Upper lobe of left lung (tissue), 6 donors: ENCODE measurements at places on chromosomes 1 and 21.

DNA sequence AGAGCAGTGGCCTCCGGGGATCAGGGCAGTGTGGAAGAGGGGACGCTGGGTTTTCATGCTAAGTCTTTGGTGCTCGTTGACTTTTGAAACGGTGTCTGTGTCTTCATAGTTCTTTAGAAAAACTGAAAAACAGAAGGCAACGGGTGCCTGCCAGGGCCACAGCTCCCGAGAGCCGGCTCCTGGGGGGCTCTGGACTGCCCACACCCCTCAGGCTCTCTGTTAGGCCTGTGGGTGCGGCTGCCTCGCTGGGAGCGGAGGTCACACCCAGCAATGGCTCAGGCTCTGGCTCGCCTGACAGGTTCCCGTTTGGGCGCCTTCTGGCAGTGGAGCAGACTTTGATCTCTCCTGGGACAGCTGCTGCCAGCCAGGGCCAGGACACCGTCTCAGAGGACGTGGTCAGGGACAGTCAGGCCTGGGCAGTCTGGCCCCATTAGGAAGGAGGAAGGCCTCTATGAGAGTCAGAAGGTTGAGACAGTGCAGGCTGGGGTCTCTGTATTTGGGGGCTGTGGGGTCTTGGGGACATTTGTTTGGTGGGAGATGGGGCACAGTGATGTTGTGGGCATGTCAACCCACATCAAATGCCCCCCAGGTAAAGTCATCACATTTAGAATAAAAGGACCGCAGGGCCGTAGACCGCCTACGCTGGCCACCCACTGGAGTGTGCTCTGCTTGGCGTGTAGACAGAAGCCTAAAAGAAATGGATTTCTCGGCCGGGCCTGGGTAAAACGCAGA lies 5.6 kb downstream of the ARHGEF16 start:
- no peak overlapping the region for H3K27ac ChIP-seq
- no peak for DNase-seq
- no peaks in the 10 kb centered on the region for H3K27me3 ChIP-seq

DNA sequence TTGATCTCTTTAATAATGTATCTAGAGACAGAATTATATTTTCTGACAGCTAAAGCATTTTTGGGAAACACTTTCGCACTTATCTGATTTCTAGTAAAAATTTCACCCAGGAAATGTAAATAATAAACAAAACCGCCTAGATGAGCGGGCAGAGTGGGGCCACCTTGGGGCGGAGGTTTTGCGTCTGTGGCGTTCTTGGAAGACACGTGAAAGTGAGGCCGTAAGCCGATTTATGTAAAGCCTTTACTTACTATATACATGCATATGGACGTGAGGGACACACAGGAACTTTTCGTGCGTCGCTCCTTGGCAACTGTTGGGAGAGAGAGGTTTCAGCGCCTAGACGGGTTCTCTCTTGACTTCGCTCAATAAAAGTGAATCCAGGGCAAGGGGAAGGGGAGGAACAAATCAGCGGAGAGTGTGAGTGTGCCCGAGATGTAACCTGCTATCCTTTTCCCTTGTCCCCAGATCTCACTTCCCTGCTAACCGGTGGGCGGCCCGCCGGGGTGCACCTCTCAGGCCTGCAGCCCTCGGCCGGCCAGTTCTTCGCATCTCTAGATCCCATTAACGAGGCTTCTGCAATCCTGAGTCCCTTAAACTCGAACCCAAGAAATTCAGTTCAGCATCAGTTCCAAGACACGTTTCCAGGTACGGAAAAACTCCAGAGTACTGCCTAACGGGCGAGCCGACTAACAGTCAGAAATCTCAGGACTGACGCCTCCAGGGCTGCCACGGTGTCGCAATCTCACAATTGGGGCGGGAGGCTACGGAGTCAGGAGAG lies 1.7 kb downstream of the HLX start:
- H3K27ac ChIP-seq, result peak overlapping the region; percentile 99
- peak overlapping the region; percentile 63 for H3K4me3 ChIP-seq
- peaks cover 6% of the 10 kb centered on the region for H3K27me3 ChIP-seq
- H3K36me3 ChIP-seq, result peaks cover 17% of the 10 kb centered on the region

DNA sequence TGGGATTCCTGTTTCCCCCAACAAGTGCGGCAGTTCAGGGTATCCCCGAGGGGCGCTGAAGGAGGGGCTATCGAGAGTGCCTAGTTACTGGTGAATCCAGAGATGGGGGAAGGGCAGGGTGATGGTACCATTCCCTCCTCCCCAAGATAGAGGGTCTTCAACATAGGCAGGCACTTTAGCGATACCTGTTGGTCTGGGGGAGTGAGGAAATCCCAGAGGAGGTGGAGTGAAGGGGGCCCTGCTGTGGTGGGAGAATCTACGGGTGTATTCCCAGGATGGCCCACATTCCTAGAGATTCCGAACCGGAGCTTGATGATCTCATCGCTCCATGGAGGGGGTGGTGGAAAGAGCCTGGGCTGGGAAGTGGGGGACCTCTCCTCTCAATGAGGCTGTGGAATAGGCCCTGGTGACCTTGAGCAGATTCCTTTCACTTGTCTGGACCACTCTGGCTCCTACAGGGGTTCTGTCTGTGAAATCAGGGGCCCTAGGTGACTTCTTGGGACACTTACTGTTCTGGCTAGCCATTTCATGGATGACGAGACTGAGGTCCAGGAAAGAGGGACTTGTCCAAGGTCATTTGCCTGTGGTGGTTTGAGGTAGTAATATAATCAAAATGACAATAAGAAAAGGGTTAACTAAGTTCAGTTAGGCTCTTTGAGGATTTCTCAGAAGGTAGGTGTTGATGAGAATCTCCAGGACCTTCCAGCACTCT lies 52.7 kb upstream of the SYNC start:
- H3K4me3 ChIP-seq, result peak overlapping the region; percentile 76
- no peaks in the 10 kb centered on the region for H3K27me3 ChIP-seq
- H3K27ac ChIP-seq, result peak overlapping the region; percentile 63
- DNase-seq, result no peak

DNA sequence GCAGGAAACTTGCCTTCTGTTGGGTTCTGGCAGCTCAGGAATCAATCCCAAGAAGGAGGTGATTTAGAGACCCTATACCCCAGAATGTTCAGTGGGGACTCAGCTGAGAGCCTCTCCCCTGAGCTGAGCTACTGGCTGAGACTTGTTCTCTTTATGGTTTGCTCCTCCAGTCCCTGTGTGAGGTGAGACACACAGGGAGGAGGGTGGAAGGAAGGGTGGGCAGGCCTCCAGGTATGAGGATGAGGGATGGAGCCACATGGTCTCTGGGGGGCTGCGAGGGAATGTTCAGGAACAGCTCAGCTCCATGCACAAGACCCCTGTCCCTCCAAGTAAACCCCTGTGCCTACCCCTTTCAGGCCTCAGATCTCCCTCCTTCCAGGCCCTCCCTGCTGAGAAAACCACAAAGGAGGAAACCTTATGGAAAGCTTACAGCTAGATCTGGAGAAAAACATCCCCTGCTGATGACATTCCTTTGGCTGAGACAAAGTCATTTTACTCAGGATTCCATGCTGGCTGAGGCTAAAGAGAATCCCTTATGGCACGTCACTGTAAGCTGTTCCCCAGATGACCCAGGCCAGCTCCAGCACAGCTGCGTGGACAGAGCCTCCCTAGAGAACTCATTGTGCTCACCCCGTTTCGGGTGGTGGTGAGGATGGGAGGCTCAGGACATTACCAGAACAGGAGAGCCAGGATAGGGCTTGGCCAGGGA lies 91.5 kb upstream of the IPO9 start:
- H3K36me3 ChIP-seq, result no peaks in the 10 kb centered on the region
- peaks cover 15% of the 10 kb centered on the region for H3K4me1 ChIP-seq
- DNase-seq, result no peak
- H3K27me3 ChIP-seq, result peaks cover 4% of the 10 kb centered on the region

- no peak overlapping the region for H3K4me3 ChIP-seq
- H3K4me1 ChIP-seq, result no peaks in the 10 kb centered on the region
- H3K36me3 ChIP-seq, result no peaks in the 10 kb centered on the region
- H3K27ac ChIP-seq, result no peak overlapping the region
Observed at GRCh38 chr1:47423872-47424271, 7.8 kb downstream of the FOXE3 start.

DNA sequence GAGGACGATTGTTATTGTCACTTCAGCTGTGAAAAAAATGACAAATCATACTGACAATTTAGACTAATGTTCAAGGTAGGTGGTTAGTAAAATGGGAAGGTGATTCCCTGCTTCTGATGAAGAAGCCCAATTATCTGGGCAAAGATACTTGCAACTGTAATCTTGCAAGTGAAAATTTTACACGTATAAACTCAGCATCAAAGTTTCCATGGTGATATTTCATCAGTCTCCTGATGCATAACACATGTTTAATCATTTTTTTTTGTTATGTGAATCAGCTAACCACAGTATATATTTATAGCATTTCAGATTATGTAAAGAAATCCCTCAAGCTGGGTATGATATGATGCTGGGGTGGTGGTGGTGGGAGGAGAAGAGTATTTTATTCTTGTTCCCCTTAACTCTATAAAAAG lies 16.4 kb upstream of the KCNK1 start:
- H3K4me1 ChIP-seq, result no peaks in the 10 kb centered on the region
- DNase-seq, result no peak
- H3K27me3 ChIP-seq, result no peaks in the 10 kb centered on the region
- H3K36me3 ChIP-seq, result no peaks in the 10 kb centered on the region
- no peak overlapping the region for H3K27ac ChIP-seq

DNA sequence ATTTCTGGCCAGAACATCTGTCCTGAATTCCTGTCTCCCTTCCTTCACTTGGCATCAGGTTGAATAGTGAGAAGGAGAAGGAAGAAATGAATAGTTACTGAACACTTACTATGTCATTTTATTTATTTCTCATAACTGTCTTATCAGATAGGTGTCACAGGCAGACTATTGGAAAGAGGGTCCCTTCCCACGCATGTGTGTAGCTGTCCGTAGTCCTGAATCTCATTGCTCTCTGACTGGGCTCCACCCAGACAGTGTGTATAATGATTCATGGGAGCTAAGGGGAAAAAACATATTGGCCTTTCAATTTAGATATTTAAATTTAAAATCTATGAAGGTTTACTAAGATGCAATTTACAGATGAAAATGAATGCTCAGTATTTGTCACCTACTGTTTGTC lies 86.1 kb downstream of the OMA1 start:
- no peak overlapping the region for H3K4me3 ChIP-seq
- H3K36me3 ChIP-seq, result no peaks in the 10 kb centered on the region
- no peak overlapping the region for H3K27ac ChIP-seq
- no peaks in the 10 kb centered on the region for H3K27me3 ChIP-seq

DNA sequence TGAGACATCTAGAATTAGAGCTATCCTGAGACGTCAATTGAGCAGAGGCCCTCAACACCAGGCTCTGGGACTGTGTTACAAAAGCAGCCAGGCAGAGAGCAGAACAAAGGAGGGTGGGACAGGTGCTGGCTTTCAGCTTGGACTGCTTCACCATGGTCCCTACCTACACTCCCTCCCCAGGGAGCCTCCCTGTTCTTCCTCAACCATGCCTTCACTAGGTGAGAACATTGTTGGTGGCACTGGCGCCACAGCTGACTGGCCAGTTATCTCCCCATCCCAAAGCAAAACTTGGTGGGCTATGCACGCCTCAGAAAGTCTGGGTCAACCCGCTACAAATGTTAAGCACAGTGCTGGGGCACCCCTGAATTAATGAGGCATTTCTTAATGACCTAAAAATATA lies 87.8 kb downstream of the NMNAT2 start:
- no peaks in the 10 kb centered on the region for H3K36me3 ChIP-seq
- peaks cover 7% of the 10 kb centered on the region for H3K4me1 ChIP-seq
- H3K27ac ChIP-seq, result no peak overlapping the region

GRCh38 chr1:77316966-77317365 lies 35.1 kb downstream of the AK5 start:
- H3K36me3 ChIP-seq, result no peaks in the 10 kb centered on the region
- DNase-seq, result no peak
- no peaks in the 10 kb centered on the region for H3K4me1 ChIP-seq
- no peaks in the 10 kb centered on the region for H3K27me3 ChIP-seq

- H3K4me3 ChIP-seq, result no peak overlapping the region
- H3K4me1 ChIP-seq, result no peaks in the 10 kb centered on the region
- H3K27ac ChIP-seq, result no peak overlapping the region
- no peaks in the 10 kb centered on the region for H3K36me3 ChIP-seq
Observed at GRCh38 chr21:44530903-44531605, 8.9 kb downstream of the KRTAP10-1 start.

- H3K4me3 ChIP-seq, result no peak overlapping the region
- no peaks in the 10 kb centered on the region for H3K4me1 ChIP-seq
- no peaks in the 10 kb centered on the region for H3K36me3 ChIP-seq
- no peak overlapping the region for H3K27ac ChIP-seq
- no peak for DNase-seq
Observed at GRCh38 chr1:104878203-104878909, 1128.7 kb downstream of the AMY1C start.

DNA sequence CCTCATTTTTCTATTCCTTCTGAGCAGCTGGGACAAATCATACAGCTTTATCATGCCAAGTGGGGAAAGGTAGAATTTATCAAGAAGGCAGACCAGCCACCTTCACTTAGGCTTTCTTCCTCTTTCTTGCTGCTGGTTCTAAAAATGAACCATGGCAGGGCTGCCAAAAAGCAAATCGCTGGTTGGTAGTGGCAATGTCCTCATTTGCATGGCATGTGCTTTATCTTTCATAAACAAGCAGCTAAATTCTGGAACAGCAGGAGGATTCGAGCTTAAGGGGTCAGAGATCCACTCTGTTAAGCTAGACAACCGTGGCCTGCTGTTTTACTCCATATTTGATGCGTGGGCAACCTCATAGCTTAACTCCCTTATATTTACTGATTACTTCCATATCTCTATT lies 91.3 kb downstream of the RPE65 start:
- H3K36me3 ChIP-seq, result no peaks in the 10 kb centered on the region
- H3K4me1 ChIP-seq, result peaks cover 4% of the 10 kb centered on the region
- no peak overlapping the region for H3K4me3 ChIP-seq
- no peaks in the 10 kb centered on the region for H3K27me3 ChIP-seq
- no peak for DNase-seq
- no peak overlapping the region for H3K27ac ChIP-seq

DNA sequence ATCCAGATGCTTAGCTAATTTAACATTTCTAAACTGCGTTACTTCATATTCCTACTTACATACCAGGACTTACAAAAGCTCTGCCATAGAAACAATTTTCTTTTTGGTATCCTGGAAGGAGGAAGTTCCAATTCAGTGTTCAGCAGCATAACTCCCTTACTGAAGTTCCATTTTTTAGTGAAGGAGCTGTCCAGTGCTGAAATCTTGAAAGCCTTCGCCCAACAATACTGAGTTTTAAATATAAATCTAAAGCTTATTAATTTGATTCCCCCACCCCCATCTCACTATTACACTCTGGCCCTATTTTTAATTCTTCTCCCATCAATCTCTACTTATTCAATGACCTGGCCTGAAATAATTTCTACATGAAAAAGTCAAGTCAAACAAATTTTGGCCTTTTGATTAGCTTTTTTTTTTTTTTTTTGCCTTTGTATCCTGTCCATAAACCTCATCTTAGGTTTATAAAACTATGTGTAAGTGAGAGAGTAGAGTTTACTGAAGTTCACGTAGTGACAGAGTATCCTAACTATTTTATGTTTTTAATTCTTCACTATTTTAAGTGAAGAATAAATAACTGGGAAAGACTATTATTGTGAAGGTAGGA lies 323.0 kb upstream of the PLD5 start:
- no peak overlapping the region for H3K27ac ChIP-seq
- DNase-seq, result no peak
- no peaks in the 10 kb centered on the region for H3K27me3 ChIP-seq
- no peaks in the 10 kb centered on the region for H3K4me1 ChIP-seq
